ENCODE measurements at places on chromosomes 3 and 15.

GRCh38 chr15:72231833-72232478 is 966 bp upstream of the PKM start:
- no peak for DNase-seq

- DNase-seq: no peak
Observed at GRCh38 chr3:194439881-194440550, 41.0 kb upstream of the GP5 start.

DNA sequence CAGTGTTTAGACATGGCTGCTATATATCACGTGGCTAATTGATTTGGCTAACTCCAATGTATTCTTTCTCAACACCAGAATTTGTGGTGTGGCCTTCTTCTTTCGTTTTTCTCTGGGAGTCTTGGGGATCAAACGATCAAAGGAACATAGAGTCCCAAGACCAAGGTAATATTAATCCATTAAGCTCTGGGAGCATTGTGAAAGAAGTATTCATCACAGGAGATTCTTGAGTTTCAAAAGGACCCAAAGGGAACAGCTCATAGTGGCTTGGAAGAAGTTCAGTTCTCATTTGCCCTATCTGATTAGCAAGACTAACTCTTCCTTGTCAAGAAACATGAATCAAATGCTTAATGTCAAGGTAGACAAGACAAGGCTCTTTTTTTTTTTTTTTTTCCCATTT is 32.9 kb upstream of the TICRR start:
- no peak for DNase-seq

- no peak for DNase-seq
Observed at GRCh38 chr15:31399544-31400171, 73.0 kb downstream of the KLF13 start.

- DNase-seq: no peak
Observed at GRCh38 chr3:143628971-143629370, 219.3 kb downstream of the SLC9A9 start.

GRCh38 chr3:126751611-126752302 is 47.7 kb downstream of the CHCHD6 start:
- no peak for DNase-seq

- DNase-seq: no peak
Observed at GRCh38 chr3:170809975-170810357, 60.0 kb downstream of the RPL22L1 start.

DNA sequence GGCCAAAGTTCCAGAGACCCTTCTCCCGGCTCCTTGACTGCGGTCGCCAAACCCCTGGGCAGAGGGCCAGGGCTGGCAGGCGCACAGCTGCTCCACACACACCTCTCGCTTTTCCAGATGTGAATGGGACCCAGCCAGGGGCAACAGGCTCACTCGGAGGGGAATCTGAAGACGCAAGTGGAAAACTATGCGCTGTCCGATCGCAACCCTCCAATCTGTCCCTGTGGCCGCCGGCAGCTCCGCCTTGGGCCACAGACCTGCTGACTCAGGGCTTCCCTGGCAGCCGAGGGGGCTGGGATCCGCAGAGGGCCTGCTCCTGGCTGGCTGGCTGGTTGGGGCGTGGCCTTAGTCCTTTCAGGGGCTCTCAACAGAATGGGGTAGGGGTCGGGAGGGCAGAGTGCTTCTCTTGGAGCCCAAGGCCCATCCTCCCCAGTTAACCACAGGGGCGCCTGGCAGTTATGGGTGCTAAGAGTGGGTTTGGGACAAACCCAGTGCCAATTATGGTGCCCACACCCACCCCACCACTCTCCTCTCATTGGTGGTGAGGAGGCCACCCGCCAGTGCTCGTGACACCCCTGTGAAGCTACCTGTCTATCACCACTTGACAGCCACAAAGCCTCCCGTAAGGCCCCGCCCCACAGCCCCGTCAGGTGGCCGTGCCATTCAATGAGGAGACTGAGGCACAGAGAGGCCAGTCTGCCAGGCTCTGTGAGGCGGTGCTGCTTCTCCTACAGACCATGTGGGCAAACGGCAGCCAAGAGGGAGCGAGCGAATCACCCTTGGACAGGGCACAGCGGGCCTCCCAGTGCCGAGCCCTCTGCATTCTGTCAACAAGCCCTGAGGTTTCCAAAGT is 53.8 kb downstream of the IQSEC1 start:
- DNase-seq: no peak

- no peak for DNase-seq
Observed at GRCh38 chr3:182305881-182306665, 487.2 kb upstream of the ATP11B start.

DNA sequence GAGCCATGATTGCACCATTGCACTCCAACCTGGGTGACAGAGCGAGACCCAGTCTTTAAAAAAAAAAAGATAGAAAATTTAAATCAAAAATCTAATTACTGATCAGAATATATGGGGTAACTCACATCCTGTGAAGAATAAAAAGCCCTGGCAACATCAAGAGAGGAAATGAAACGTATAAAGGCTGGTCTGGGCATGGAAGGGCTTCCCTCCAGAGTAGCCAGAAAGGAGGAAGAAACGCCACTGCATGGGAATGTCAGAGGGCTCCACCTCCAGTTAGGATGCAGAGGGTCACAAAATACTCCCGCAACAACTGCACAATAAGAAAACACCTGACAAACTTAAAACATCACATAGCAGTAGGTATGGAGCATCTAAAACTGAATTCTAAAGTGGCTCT is 4.9 kb upstream of the IQCF1 start:
- no peak for DNase-seq

- DNase-seq: no peak
Observed at GRCh38 chr15:49045751-49046219, 461 bp downstream of the SECISBP2L start.

GRCh38 chr3:77084511-77084910 is 44.6 kb downstream of the ROBO2 start:
- DNase-seq: no peak

- no peak for DNase-seq
Observed at GRCh38 chr3:64645243-64645642, 42.6 kb downstream of the ADAMTS9 start.

GRCh38 chr3:98680723-98681122 is 82.4 kb upstream of the ST3GAL6 start:
- no peak for DNase-seq

DNA sequence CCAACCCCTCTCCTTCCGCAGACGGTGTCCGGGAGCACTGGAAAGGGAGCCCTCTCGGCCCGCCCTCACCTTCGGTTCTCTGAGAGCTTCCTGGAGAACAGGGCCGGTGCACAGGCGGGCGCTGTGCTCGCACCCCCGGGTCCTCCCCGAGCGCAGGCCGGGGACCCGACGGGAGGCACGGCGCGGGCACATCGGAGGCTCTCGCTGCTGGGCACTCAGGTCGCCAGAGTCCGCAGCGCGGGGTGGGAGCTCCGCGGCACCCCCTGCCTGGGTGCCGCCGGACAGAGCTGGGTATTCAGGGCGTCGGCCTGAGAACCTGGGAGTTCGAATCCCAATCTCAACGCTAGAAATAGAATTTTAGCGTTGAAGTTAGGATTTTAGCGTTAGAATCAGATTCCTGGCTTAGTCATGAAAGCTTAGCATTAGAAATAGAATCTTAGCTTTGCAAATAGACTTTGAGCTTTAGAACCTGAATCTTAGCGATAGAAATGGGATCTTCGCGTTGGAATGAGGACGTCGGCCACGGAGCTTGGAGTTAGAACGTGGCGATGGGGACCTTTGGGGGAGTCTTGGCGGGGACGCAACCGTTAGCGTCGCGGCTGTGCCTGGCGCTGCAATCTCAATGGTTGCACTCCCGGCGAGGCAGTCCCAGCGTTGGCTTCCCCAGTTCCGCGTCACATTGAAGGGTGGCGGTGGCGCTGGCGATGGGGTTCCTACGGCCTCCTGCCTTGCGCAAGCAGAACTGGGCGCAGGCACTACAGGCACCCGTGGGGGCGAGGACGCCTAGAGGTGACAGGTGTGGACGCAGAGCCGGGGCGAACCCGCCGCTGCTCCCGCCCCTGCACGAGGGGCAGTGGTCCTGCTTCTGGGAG is 549 bp downstream of the TRH start:
- no peak for DNase-seq

GRCh38 chr15:70149667-70150404 is 52.1 kb upstream of the TLE3 start:
- DNase-seq: no peak

DNA sequence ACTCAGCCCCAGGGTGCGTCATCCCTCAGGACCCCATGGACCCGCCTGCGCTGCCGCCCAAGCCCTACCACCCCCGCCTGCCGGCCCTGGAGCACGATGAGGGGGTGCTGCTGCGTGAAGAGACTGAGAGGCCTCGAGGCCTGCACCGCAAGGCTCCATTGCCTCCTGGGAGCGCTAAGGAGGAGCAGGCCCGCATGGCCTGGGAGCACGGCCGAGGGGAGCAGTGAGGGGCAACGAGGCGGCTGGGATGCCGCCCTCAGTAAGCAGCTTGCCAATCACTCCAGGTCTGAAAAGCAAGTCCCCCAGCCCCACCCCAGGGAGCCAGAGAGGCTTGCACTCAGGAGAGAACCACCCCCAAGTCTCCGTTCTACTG is 3.8 kb upstream of the MANF start:
- no peak for DNase-seq

GRCh38 chr3:178156301-178156700 is 379.9 kb upstream of the KCNMB2 start:
- no peak for DNase-seq

All from 8988T (cell line).